Lower lobe of right lung (tissue), 2 donors: ENCODE measurements at places on chromosomes 13 and 19. TPM values are rescaled to one million over a fixed set of nuclear protein-coding genes. Genes with fewer than 3 reads are reported as not detected.

The FUT3 gene
- 11.3 TPM for total RNA-seq

The IZUMO4 gene
- 7.4 TPM for total RNA-seq

DNA sequence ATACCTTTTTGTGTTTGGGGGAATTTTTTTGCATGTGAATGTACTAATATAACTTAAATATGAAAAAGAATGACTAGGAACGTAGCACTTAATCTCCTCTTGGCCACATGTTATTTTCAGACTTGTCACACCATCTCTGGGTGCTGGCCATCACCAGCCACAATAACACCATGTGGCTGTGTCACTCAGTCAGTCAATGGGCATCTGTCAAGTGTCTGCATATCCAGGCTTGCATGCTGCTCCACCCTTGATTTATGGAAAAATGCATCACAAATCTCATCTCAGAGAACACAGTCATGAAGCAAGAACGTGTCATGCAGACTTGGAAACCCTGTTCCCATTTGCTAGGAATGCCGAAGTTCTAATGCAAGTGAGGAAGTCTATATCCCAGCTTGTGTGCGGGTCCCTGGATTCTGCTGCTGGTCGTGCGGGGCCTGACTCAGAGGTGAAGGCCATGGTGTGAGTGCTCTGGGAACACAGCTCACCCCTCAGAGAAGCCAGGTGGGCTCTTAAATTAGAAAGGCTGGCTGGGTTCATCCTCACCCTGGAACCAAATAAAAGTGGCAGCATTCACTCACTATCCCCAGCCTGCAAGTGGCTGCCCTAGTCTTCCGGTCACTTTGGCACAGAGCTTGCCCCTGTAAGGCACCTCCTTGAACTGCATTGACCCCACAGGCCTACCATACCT lies 53.6 kb upstream of the ARHGEF7 start:
- no peaks in the 10 kb centered on the region for H3K36me3 ChIP-seq
- H3K27ac ChIP-seq, result no peak overlapping the region
- no peak overlapping the region for H3K4me3 ChIP-seq
- DNase-seq, result no peak
- H3K27me3 ChIP-seq, result peaks cover 3% of the 10 kb centered on the region
- peaks cover 8% of the 10 kb centered on the region for H3K4me1 ChIP-seq

DNA sequence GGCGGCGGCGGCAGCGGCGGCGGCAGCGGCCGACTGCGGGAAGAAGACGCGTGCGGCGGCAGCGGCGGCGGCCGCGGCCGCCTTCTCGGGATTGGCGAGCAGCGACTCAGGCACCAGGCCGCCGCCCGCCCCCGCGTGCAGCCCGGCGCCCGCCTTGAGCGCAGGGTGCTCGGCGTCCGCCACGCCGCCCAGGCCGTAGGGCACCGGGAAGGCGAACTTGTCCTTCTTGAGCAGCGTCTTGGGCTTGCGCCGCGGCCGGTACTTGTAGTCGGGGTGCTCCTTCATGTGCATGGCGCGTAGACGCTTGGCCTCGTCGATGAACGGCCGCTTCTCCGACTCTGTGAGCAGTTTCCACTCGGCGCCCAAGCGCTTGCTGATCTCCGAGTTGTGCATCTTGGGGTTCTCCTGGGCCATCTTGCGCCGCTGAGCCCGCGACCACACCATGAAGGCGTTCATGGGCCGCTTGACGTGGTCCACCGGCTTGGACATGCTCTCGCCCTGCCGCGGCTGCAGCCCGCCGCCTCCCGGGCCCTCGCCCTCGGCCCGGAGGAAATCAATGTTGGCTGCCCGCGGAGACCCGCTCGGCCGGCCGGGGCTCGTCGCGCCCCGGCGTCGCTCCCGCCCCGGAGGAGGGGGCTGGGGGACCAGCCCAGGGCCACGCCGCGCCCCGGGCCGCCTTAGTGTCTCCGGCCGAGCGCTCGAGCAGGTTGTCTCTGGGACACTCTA lies 621 bp downstream of the SOX21 start:
- H3K36me3 ChIP-seq, result no peaks in the 10 kb centered on the region
- no peak overlapping the region for H3K27ac ChIP-seq
- peaks cover 33% of the 10 kb centered on the region for H3K4me1 ChIP-seq
- peak overlapping the region; percentile 46 for H3K4me3 ChIP-seq

- DNase-seq, result no peak
- no peaks in the 10 kb centered on the region for H3K36me3 ChIP-seq
- H3K27me3 ChIP-seq, result no peaks in the 10 kb centered on the region
- no peak overlapping the region for H3K27ac ChIP-seq
- no peaks in the 10 kb centered on the region for H3K4me1 ChIP-seq
Observed at GRCh38 chr13:102302534-102302933, 99.3 kb downstream of the FGF14 start.

GRCh38 chr13:72071713-72072112 lies 204.7 kb upstream of the DACH1 start:
- H3K36me3 ChIP-seq, result no peaks in the 10 kb centered on the region
- no peak overlapping the region for H3K27ac ChIP-seq
- no peaks in the 10 kb centered on the region for H3K27me3 ChIP-seq
- no peaks in the 10 kb centered on the region for H3K4me1 ChIP-seq
- no peak for DNase-seq

- no peak overlapping the region for H3K27ac ChIP-seq
- peaks cover 9% of the 10 kb centered on the region for H3K4me1 ChIP-seq
Observed at GRCh38 chr19:55160128-55160985, 2.8 kb upstream of the TNNI3 start.

GRCh38 chr13:50845211-50845610 lies 1.7 kb upstream of the DLEU7 start:
- H3K27ac ChIP-seq, result no peak overlapping the region
- no peaks in the 10 kb centered on the region for H3K36me3 ChIP-seq
- H3K4me1 ChIP-seq, result peaks cover 8% of the 10 kb centered on the region
